CD4-positive, CD25-positive, alpha-beta regulatory T cell (primary cell): ENCODE measurements at places on chromosomes 4 and X.

- no peak for DNase-seq
- peaks cover 2% of the 10 kb centered on the region for H3K27me3 ChIP-seq
- no peaks in the 10 kb centered on the region for H3K4me1 ChIP-seq
- no peaks in the 10 kb centered on the region for H3K36me3 ChIP-seq
- no peak overlapping the region for H3K4me3 ChIP-seq
Observed at GRCh38 chr4:168685136-168685809, 188.4 kb downstream of the PALLD start.

DNA sequence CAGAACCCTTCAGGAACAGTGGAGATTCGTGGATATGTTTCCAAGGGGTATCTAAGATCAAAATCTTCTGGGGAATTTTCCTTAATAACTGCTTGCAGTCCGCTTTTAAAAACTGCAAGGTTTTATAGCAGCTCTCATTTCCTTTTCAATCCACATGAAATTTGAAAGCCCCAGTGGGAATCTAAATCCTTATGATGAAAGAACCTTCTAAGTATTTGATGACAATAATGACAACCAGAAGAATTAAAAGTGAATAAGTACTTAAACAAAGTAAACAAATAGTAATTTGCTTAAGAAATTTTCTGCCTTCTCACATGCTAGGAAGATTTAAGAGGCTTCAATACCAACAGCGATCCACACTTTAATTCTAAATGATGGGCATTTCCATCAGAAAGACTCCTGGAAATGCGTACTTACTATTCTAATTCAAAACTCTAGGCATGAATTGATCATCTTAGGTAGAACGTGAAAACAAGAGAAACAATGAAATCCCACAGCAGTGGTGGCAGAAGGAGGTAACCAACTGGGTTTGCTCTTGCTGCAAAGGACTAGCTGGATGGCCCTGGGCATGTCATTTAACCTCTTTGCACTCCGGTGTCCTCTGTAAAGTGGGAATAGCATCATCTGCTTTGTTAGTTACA lies 37.6 kb upstream of the S100G start:
- H3K27ac ChIP-seq, result no peak overlapping the region
- H3K36me3 ChIP-seq, result no peaks in the 10 kb centered on the region
- H3K4me1 ChIP-seq, result no peaks in the 10 kb centered on the region
- no peak overlapping the region for H3K4me3 ChIP-seq

DNA sequence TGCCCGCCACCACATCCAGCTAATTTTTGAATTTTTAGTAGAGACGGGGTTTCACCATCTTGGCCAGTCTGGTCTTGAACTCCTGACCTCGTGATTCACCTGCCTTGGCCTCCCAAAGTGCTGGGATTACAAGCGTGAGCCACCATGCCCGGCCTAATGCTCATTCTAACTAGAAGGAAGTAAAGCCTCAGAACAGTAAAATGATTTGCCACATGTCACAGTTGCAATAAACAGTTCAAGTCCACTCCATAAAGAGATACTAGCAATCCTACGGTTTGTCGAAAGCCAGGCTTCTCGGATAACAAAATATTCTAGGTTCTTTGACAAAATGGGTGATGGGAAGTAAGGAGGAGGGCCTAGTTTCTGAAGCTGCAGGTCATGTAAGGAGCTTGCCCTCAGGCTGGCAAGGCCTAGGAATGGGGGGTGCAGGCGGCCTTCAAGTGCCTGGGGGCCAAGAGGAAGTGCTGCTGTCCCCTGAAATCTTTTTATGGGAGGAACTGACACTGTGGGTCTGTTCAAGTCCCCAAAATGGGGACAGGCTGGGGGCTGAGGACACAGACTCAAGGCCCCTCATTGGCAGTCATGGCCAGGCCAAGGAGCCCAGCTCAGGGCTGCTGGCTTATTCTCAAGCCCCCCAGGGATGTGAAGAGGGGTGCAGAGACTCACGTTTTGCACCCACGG lies 31.8 kb upstream of the ACSL1 start:
- H3K27me3 ChIP-seq, result peaks cover 2% of the 10 kb centered on the region
- no peak overlapping the region for H3K27ac ChIP-seq
- H3K4me1 ChIP-seq, result no peaks in the 10 kb centered on the region
- H3K36me3 ChIP-seq, result no peaks in the 10 kb centered on the region

DNA sequence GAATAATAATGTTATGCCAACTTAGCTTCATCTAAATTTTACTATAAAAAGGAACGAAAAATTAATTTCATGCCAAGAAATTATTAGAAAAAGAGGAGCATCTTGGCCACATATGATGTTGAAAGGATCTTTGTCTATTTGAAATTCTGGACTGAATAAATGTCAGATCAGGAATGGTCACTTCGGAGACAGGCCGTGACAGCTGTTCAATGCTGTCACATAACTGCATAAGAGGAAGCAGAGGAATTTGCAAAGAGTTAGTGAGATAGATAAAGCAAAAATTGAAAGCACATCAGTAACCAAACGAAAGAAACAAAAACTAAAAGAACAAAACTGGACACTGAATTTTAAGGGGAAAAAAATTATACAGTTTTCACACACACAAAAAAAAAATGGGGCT lies 100.9 kb downstream of the GASK1B start:
- H3K27ac ChIP-seq, result no peak overlapping the region
- no peak for DNase-seq
- H3K27me3 ChIP-seq, result no peaks in the 10 kb centered on the region
- no peaks in the 10 kb centered on the region for H3K4me1 ChIP-seq
- H3K4me3 ChIP-seq, result no peak overlapping the region
- H3K36me3 ChIP-seq, result no peaks in the 10 kb centered on the region
